GM12865 (cell line): ENCODE measurements at places on chromosomes 2 and 18.

DNA sequence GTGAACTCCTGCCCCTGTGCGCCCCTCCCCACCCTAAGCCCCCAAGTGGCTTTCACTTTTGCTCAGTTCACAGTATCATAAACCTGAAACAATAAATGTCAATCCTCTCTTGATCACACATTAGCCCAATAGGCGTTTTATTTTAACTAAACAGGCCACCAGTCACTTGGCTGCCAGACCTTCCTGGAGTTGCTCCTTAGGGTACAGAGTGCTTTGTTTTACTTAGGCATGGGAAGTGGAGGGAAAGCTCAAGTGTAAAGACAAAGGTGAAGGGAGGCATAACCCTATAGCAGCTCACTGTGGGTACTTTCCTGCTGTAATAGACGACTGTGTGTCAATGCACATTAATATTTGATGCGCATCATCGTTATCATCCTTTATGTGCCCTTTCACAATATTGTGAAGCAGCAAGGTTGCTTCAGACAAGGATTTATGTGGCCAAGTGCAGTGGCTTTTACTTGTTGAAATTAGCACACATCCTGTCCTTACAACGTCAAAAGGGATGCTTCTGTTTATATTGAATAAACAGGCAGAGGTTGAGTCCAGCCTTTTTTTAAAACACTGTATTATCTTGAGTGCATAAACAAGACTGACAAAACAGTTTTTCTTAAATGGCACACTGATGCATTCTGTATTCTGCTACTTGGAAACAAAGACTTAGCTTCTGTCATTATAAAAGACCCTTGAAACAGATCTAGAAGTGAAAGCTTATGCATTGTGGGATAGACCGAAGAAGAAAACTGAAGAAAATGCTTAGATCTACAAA lies 168.5 kb downstream of the TMEFF2 start:
- DNase-seq, result no peak

GRCh38 chr18:78625847-78626246 lies 353.8 kb upstream of the SALL3 start:
- DNase-seq, result no peak

- no peak for DNase-seq
These were observed 195.3 kb upstream of the CDH2 start for GRCh38 chr18:28372186-28372585.

- no peak for DNase-seq
These were observed 16.9 kb upstream of the TUBB6 start for GRCh38 chr18:12291161-12291560.
